ENCODE measurements at places on chromosomes 4 and X. TPM values are rescaled to one million over a fixed set of nuclear protein-coding genes. Genes with fewer than 3 reads are reported as not detected.

Gene GPR173
- total RNA-seq, result 27.0 TPM

Gene MAB21L2
- total RNA-seq, result 3.0 TPM

Gene C4orf17
- total RNA-seq, result not detected

Gene HMX1
- total RNA-seq, result 0.46 TPM

Gene PHOX2B
- not detected for total RNA-seq

Gene HPGDS
- total RNA-seq, result 3.9 TPM

Gene LGI2
- 12.5 TPM for total RNA-seq

Gene DIAPH2
- 16.4 TPM for total RNA-seq

Gene ITIH6
- total RNA-seq, result not detected
